ENCODE measurements at places on chromosomes 12 and 14. TPM values are rescaled to one million over a fixed set of nuclear protein-coding genes. Genes with fewer than 3 reads are reported as not detected.

Gene C1QL4
- not detected for total RNA-seq

Gene PRKAB1
- 63.7 TPM for total RNA-seq

Gene RNF212B
- not detected for total RNA-seq

Gene TMEM229B
- 0.32 TPM for total RNA-seq

Gene CLEC6A
- total RNA-seq: not detected

- no peak for DNase-seq
Observed at GRCh38 chr12:54024127-54024526, 4.1 kb upstream of the HOXC6 start.

GRCh38 chr14:90894241-90894640 is 78.0 kb upstream of the TTC7B start:
- DNase-seq: no peak

DNA sequence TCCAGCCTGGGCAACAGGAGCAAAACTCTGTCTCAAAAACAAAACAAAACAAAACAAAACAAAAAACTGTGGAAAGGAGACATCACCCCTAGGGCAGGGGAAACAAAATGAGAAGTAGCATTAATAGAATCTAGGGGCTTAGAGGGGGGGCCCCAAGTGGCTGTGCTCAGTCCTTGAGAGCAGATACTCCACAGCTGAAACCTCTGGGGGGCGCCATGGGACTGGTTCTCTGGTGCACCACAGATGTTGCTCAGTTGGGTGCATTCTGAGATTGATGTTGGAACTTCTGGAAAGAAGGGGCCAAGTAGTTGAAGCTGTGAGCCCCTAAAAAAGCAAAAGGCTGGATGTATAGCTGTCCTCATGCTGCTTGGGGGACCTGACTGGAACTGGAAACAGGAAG is 11.8 kb upstream of the SYNE2 start:
- peak; percentile 52 for DNase-seq

DNA sequence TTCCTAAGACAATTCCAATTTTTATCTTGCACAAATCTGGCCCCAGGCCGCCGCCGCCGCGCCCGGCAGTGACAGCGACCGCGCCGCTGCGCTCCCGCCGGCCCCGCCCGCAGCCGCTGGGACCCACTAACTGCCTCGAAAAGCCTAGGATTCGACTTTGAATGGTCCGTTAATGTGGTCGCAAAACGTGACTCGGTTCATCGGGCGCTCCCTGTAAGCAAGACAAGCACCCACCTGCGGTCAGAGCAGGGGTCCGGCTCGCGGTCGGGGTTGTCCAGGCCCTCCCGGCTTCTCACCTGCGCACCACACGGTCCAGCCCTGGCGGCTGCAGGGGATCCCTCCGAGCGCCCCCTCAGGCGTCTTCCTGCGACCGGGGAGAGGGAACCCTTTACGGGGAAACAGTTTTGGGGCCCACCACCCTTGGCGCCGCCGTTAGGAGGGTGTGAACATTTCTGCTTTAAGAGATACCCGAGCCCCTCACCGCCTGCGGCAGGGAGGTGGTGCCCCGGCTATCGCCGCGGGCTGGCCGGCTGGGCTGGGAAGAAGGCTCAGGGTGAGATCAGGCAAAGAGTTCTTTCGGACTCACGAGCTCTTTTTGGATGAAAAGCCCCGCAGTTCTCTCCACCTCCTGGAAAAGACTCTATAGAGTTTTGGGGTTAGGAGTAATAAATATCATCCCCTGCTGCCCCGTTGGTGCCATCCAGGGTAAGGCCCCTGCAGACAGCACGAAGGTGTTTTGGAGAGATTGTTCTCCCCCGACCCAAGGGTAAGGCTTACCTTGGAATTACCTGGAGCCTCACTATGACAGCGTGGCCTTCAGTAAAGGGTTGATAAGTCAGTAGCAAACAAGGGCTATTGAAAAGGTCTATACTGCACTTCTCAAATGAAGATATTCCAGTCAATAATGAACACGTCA is 13.6 kb upstream of the FOXJ2 start:
- peak; percentile 57 for DNase-seq

- no peak for DNase-seq
Observed at GRCh38 chr12:104627231-104627989, 170.7 kb downstream of the CHST11 start.

DNA sequence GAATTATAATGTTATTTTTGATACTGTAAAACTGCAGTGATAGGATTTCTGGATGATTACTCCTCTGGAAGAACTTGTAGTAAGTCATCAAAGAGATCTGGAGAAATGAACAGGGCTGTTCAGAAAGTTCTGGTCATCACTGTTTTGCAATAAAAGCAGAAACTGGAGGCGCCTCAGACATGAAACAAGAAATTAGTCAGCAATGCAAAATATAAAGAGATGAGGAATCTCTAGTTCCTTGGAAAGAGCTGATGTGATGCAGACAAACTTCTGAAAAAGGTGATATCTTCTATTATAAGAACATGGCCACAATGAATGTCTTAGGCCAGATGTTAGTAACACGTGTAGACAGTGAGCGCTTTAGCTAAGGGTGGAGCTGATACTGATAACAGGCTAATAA is 9.5 kb downstream of the ACIN1 start:
- DNase-seq: no peak

GRCh38 chr14:77151918-77152588 is 10.5 kb upstream of the ZDHHC22 start:
- no peak for DNase-seq

DNA sequence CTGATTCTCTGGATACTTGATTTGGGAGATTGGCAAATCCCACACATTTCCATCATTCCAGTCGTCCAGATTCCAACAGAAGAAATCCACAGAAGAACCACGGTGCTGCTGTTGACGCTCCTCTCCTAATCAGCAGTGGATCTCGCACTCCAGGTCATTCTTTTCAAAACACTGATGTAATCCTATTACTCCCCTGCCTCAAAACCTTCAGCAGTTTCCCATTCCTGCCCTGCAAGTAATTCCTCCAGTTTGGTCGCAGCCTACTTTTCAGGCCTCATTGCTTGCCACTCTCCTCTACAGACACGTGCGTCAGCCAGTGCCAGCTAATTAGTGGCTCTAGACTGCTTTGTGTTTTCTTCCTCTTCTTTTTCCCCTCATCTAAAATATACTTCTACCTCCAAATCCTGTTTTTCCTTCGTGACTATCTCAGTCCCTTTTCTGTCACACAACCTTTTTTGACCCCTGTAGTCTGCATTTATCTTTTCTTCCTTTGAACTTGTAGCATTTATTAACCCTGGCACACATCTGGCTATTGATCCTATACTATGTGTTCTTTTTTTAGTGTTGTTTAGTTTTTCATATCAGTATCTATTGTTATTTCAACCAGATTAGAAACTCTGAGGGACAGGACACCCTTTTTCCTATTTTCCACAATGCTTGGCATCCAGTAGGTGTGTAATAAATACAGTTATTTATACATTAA is 36.8 kb downstream of the PRORP start:
- no peak for DNase-seq

DNA sequence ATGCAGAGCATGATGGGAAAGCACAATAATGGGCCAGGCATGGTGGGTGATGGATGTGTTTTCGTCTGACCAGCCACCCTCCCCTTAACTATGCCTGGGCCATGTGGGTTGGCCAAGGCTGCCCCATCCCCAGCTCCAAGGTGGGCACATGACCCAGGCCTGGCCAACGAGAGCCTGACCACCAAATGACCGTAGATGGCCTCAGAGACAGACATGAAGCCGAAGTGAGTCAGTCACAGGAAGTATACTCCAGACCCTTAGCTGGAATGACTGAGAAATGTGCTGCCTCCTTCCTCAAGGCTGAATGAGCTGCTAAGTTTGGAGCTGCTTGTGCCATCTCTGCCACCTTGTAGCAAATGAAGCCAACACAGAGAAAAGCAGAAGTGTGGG is 233.6 kb downstream of the BCL11B start:
- no peak for DNase-seq

- no peak for DNase-seq
Observed at GRCh38 chr14:60537663-60538062, 28.7 kb downstream of the SIX6 start.

DNA sequence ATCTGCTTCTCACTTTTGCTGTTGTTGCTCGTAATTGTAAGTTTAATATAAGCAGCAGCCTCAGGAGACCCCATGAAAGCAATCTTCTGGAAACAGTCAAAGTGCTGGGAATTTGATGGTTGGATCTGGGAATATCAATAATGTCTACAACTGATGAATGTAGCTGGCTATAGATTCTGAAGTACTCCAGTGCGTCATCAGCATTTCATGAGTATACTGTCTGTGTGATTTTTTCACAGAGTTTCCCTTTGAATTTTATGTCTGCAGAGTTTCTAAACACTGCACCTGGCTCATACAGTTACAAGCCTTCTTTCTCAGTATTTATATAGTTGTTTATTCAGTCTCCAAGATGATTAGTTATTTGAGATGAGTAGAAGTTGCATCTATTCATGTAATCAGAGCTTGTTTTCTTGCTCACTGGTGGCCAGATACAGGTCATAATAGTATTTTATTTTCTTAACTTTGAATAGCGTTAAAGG is 222.3 kb downstream of the RAD51B start:
- no peak for DNase-seq

- DNase-seq: no peak
Observed at GRCh38 chr14:101835566-101835965, 74.1 kb downstream of the PPP2R5C start.

DNA sequence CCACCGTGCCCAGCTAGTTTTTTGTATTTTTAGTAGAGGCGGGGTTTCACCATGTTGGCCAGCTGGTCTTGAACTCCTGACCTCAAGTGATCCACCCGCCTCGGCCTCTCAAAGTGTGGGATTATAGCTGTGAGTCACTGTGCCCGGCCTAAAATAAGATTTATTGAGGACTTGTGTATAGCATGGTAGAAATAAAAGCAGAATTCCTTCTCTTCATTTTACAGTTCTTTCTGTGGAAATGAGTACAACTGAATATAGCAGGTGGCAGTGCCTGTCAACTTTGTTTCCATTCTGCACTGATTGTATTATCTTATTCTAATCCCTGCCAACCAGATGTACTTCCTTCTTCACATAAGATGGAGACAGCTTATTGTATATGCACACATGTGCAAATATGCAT is 41.0 kb downstream of the DIP2B start:
- no peak for DNase-seq

DNA sequence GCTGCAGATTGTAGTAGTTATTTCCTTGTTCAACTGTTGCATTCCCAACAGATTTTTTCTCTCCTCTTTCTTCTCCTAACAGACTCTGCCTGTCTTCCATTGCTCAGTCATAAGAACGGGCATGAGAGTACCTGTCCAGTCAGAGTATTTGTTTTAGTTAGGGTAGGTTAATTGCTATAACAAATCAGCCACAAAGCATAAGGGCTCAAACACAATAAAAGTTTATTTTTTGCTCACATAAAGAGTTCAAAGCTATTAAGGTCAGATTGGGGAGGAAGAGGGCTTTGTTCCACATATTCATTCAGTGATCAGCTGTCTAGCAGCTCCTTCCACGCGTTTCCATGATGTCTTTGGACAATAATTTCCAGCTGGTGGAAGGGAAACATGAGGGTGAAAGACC is 92.8 kb upstream of the PLXNC1 start:
- no peak for DNase-seq

GRCh38 chr12:47965581-47965980 is 2.2 kb downstream of the TMEM106C start:
- no peak for DNase-seq

GRCh38 chr12:101678081-101678480 is 19.4 kb upstream of the CHPT1 start:
- no peak for DNase-seq

DNA sequence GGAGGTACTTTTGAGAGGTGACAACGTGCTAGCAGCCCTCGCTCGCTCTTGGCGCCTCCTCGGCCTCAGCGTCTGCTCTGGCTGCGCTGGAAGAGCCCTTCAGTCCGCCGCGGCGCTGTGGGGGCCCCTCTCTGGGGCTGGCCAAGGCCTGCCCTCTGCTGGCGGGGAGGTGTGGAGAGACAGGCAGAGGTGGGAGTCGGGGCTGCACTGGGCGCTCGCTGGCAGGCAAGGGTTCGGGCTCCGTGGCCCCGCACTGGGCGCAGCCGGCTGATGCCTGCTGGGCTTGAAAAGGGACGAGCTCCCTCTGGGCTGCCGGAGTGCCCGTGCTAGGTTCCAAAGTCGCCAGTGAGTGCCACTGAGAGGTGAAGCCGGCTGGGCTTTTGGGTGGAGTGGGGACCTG is 580.0 kb downstream of the DIO2 start:
- DNase-seq: no peak

DNA sequence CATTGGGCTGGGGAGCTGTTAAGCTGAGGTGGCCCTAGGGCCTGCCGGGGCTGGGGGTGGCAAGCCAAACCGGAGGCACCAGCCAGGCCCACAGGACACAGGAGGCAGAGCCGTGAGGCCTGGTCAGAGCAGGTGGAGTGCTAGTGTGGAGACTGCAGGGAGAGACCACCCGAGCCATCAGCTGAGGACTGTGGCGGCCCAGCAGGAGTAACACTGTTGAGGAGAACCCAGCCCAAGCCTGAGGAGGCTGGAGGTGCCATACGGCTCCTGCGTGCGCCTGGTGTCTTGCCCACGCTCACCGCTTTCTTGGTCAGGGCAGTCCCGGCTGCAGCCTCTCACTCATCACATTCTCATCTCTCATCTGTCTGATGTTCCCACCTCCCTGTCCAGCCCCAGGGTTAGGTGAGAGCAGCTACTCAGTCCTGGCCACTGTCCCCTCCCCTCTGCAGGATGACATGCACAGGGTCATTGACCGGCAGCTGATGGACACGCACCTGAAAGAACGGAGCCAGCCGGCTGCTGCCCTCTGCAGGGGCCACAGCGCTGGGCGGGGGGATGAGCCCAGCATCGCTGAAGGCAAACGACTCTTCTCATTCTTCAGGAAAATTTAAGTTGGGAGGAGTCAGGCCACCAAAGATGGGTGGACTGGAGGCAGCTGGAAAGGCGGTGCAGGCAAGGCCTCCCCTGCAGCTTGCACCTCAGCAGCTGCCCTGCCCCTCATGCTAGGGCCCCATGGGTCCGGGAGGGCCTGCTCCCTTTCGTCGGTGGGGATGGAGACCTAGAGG is 23.8 kb downstream of the RAB35 start:
- DNase-seq: no peak

DNA sequence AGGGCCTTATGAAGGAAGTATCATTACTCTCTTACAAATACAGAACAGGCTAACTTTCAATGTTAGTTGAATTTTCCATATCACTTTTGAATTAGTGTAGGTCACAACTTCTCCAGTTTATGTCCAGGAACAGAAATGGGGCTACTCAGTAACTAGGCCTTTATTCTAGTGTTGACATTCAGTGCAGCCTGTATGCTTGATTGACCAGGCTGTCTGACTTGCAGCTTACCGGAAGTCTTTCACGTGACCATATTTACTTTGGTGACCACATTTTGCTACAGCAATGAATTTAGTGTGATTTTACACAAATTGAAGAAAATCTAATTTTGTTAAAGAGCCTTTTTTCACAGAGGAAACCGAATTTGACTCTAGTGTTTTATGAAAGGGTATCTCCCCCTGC is 12.4 kb downstream of the MTERF2 start:
- DNase-seq: no peak
